ENCODE measurements at places on chromosomes 5 and 9.

DNA sequence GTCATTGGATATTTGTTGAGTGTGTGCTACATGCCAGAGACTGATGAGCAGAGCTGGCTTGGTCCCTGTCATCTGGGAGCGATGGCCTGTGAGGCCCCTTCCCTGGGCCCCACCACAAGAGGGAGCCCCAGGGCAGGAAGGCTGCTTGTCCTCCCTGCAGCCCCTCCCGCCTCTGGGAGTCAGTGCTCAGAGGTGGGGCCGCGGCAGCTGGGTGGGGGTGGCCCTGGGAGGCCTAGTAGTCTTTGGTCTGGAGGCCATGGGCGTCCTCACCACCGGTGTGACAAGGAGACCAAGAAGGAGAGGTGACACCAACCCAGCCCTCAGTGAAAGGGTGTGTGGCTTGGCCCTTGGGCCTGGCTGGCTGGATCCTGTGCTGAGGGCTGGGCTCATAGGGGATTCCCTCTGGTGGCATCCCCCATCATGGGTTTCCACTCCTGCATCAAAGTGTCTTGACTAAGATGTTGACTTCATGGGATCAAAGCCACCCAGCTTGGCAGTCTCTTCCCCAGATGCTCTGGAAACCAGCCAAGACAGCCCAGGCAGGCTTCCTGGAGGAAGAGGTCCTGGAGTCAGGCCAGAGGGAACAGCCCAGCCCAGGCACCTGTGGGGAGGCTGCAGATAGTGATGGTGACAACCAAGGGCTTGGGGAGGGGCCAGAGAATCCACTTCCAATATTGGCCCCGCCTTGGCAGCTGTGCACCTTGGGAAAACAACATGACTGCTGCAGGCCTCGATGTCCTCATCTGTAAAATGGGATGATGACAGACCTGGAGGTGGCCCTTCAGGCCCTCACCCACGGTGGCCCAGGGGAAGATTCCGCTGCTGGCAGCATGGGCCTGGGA is 166.7 kb downstream of the GAPVD1 start:
- DNase-seq, result no peak

DNA sequence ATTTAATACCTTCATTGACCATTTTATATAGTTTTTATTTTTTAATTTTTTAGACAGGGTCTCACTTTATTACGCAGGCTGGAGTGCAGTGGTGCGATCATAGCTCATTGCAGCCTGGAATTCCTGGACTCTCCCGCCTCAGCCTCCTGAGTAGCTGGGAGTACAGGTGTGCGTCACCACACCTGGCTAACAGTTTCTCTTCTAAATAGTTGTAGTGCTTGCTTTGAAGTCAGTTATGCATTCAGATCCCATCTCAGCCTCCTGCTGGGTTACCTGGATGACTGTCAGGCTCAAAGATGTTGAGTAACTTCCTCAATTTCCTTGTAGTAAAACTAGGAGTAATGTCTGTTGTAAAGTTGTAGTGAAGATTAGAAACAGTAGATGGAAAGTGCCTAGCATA is 21.4 kb downstream of the SNX18 start:
- DNase-seq, result no peak

DNA sequence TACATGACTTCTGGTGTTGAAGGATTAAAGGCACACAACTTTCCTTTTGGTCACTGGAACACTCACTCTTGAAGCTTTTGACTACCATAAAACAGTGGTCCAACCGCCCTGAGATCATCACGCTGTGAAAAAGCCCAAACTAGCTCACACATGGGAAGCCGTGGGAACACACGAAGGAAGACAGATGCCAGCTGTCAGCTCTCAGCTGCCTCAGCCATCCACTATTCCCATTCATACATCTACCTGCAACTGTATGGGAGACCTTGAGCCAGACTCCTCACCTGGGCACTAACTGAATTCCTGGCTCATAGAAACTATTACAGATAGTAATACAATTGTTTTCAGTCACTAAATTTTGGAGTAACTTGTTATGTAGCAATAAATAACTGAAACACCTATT is 246.1 kb downstream of the MSX2 start:
- DNase-seq, result no peak

- DNase-seq, result no peak
Measured at GRCh38 chr5:89293810-89294209, 410.8 kb upstream of the MEF2C start.

GRCh38 chr9:124190761-124191160 is 67.0 kb upstream of the NEK6 start:
- DNase-seq, result no peak

DNA sequence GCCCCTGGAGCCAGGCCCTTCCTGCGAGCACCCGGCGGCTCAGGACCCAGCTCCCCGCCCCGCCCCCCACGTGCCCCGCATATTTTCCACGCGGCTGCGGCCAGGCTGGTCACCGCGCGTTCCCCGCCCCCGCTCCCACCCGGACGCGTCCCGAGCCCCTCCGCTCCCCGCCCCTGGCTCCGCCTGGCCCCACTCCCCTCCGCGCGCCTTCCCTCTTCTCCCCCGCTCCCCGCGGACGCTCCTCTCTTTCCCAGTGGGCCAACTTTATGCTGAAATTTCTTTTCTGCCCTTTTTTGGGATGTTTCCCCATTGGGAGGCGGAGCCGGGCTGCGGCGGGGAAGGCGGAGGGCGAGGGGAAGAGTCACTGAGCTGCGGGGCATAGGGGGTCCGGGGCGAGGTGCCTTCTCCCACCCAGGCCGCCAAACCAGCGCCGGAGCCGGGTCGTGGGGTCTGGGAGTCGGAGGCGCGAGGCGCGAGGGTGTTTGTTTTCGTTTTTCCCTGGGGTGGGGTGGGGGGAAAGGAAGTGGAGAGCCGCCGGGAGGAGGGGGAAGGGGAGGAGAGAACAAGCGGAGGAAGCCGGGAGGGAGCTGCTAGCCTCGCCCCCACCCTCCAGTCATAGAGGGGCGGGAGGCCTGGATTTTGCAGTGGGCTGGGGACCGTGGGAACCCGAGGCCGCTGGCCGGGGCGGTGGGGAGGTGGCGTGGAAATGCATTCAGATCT is 1.0 kb upstream of the TPM2 start:
- DNase-seq, result no peak

GRCh38 chr9:15889555-15889954 is 336.7 kb downstream of the CCDC171 start:
- DNase-seq, result no peak

GRCh38 chr9:34203275-34203991 is 24.6 kb downstream of the UBAP1 start:
- DNase-seq, result no peak

GRCh38 chr5:134455466-134455865 is 43.8 kb upstream of the CDKN2AIPNL start:
- DNase-seq, result no peak

- DNase-seq, result no peak
Measured at GRCh38 chr5:66849803-66850202, 253.6 kb downstream of the MAST4 start.

GRCh38 chr5:142913728-142914338 is 143.7 kb downstream of the ARHGAP26 start:
- no peak for DNase-seq

GRCh38 chr9:16268067-16268881 is 602.2 kb downstream of the BNC2 start:
- no peak for DNase-seq

- DNase-seq, result no peak
Measured at GRCh38 chr5:21665524-21665923, 1187.6 kb downstream of the CDH12 start.

DNA sequence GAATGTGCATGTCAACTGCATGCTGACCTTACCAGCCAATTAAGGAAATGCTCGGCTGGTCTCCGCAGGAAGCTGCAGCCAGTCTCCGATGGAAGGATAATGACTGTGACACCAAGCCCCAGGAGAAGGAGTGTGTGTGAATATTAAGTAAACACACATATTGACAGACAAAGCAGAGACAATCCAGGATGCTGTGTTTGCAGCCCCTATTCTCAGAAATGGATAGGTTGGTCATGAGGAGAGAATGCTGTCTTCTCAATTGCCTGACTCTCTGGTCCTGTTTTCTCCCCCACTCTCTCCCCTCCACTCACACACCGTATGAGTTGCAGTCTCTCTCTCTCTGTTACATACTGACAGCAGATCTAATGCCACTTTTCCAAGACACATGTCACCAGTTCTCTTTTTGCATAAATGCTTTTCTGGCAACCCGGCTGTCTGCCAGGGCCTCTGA is 85.7 kb downstream of the EPB41L4A start:
- DNase-seq, result no peak

DNA sequence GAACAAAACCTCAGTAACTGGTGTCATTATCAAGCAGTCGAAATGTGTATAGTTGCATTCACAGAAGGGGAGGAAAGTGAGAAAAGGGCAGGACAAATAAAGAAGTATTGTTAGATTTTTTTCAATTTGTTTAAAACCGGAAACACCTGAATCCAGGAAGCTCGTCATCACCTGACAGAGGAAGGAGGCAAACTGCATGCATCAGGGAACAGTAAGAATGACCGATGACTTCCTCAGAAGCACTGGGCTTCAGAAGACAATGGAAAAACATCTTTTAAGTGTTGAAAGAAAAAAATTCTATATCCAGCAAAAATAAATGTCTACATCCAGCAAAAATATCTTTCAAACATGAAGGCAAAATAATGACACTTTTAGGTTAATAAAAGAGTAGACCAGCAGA is 29.5 kb downstream of the PLEKHG4B start:
- no peak for DNase-seq

DNA sequence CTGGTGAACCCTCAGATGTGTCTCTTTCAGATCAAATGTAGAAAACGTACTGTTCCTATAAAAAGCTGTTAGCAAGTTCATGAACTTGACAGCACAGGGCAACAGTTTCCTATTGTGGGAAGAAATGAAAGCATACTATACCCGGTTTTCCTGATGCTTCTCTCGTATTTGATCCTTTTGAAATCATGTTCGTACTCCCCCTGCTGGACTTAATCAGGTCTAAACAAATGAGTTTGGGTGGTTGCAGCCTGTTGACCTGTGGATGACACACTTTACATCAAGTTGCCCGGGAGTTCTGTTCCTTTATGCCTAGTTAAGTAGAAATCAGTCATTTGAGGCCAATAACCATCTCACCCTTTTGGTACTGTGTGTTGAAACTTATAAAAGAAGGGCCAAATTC is 1992.3 kb downstream of the MAT2B start:
- DNase-seq, result no peak

DNA sequence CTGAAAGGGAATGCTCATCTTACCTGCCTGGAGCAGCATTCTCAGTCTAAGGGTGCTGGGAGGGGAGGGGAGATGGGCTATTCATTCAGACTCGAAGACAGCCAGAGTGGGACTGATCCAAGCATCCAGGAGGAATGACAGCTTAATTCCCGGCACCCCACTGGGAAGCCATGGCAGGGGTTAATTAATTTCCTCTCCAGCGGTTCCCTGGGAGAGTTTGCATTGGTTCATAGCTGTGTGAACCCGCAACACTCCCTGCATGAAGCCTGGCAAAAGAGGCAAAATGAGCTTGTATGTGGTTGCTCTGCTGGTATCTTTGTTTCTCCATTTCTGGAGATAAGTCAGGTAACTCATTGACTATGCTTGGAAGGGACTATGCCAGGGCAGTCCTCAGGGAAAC is 401.0 kb upstream of the SLC24A2 start:
- no peak for DNase-seq
